ENCODE measurements at places on chromosomes 16 and 17.

DNA sequence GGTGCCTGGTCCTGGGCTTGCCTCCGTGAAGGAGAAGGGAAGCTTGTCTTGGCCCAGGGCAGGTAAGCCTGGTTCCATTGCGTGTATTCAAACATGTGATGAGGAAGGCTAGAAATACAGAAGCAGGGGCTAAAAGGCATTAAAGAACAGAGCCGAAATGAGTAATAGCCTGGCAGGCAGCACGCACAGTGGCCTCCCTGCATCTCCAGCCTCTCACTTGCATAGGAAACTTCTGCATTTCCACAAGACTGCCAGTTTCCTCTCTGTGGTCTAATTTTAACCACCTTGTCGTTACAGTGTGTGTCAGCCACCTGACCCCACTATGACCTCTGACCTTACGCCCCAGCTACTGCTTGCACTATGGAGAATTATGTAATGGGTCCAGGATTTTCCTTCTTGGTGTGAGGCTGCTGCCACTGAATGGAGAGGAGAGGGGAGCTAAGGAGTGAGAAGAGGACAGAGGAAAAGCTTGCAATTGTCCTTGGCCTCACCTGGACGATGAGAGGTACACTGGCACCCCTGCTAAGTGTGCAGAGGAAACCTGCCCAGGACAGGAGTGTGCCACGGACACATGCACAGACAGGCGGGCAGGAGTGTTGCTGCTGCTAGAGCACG is 32.8 kb downstream of the HIC1 start:
- no peak for DNase-seq

DNA sequence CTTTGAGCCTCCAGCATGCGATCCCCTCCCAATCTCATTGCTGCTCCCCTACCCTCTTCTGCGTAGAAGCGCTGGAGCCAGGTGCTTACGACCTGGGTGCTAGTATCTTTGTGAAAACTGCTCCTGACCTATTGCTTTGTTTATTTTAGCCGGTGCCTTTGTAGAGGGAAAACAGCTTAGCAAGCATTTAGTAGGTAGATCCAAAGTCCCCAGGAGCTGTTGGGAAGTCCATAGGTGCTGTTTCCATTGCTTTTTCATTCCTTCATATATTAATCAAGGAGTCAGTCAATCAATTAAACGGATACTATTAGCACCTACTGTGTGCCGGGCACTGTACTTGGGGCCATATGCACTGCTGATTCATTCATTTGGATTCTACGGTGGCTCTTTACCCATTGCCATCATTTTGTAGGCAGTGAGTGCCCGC is 497.6 kb downstream of the WWOX start:
- DNase-seq: no peak

DNA sequence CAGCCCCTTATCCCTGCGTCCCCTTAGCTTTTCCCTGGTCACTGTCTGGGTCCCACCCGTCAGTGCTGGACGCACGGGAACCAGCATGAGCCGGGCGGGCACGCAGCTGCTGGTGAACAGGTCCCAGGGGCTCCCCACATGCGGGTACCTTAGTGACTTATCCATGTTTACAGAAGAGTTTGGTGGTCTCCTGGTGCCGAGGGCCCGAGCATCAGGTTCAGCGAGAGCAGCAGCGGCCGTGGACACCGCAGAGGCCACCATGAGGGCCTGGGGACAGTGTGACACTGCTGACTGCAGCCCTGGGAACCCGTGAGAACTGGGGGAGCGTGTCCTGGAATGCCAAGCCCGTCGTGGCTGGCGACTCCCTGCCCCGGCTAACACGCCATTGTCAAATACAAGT is 6.5 kb downstream of the CD7 start:
- no peak for DNase-seq

- no peak for DNase-seq
Measured at GRCh38 chr17:83137523-83137922, 58.1 kb downstream of the METRNL start.

- DNase-seq: no peak
Measured at GRCh38 chr16:54062361-54063278, 224.0 kb downstream of the IRX3 start.

DNA sequence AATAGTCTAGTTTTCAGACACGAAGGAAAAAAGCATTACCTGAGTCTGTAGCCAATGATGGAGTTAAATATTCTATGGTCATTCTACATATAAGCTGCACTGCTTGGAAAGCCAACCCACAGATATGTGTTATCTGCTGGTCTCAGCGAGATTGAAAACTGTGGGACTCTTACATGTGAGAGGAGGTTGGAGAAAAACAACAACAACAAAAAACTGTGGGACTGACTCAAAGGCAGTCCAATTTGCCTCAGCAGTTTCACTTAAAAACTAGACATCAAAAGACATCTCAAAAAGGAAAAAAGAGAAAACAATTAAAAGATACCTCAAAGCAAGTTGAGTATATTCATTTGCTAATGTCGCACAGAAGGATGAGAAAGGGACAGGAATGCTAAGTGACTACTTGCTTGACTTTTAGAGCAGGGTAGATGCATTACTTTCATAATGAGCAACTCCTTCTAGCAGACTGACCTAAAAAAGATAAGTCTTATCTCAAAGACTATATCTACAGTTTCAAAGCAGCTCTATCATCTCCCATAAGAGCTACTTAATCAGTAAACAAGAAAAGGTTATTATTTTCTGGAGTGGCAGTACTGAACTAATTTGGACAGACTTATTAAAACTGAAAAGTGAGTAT is 35.5 kb upstream of the ITGA2B start:
- DNase-seq: no peak

DNA sequence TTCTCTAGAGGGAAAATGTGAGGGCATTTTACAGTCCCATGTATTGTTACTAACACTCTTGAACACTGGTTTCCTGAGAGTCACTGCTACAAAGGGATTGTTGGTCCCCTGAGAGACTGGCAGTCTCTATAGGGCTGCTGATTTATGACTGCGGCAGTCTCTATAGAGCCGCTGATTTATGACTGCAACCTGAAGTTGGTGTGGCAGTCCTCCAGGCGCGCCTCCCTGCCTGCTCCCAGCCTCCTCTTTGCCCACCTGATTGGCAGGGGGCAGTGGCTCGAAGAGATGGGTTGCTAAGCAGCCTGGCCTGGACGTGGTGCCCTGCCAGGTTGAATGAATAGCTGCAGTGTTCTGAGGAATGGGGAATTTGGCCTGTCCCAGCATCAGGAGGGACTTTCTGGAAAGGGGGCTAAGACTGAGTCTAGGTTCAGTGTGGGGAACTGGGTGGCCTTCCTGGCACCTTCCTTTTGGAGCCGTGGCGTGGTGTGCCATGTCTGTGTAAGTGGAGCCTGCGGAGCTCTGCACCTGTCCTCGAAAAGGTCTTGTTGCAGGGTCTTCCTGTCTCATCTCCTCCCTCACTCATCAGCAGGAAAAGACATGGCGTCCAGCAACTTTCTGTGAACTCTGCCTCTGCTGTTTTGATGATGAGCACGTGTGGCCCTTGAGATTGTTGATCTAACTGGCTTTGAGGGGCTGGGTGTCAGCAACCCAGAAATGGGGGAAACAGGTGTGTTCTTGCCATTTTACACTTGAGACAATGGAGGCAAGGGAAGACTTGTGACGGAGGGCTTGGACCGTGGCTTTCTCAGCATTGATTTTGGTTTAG is 24.9 kb downstream of the SAP30BP start:
- DNase-seq: peak; percentile 67

- DNase-seq: no peak
Measured at GRCh38 chr17:29003289-29003688, 2.5 kb downstream of the SEZ6 start.

GRCh38 chr17:10649602-10650001 is 7.5 kb downstream of the MYH3 start:
- DNase-seq: no peak

GRCh38 chr16:72012607-72013006 is 4.1 kb downstream of the DHODH start:
- no peak for DNase-seq

DNA sequence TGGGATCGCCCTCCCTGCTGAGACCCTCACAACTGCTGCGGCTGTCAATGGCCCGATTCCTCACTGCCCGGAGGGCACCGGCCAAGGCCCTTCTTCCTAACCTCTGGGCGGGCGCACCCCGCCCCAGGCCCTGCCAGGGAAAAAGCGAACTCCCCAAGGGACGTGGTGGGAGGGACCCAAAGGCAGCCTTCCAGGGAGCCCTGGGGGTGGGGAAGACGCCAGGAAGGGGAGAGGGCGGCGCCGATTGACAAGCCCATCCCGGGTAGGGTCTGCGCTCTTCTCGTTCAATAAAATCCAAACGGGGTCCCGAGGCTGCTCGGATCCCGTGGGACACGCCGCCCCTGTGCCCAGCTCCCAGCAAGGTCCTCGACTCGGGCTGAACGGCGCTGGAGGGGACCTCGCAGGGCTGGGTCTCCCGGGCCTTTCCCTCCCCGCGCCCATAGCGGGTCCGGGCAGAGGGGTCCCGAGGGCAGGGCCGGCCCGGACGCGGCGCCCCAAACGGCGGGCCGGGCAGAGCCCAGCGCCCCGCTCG is 416 bp downstream of the KIFC3 start:
- no peak for DNase-seq

GRCh38 chr17:81159611-81160265 is 5.6 kb upstream of the PVALEF start:
- DNase-seq: no peak

GRCh38 chr17:38702166-38702915 is 2.7 kb upstream of the MLLT6 start:
- peak; percentile 37 for DNase-seq

- no peak for DNase-seq
Measured at GRCh38 chr17:43219746-43220380, 8.2 kb downstream of the TMEM106A start.

- DNase-seq: no peak
Measured at GRCh38 chr17:40417258-40417608, 463 bp downstream of the TOP2A start.

- no peak for DNase-seq
Measured at GRCh38 chr16:77599793-77600415, 122.4 kb upstream of the NUDT7 start.

DNA sequence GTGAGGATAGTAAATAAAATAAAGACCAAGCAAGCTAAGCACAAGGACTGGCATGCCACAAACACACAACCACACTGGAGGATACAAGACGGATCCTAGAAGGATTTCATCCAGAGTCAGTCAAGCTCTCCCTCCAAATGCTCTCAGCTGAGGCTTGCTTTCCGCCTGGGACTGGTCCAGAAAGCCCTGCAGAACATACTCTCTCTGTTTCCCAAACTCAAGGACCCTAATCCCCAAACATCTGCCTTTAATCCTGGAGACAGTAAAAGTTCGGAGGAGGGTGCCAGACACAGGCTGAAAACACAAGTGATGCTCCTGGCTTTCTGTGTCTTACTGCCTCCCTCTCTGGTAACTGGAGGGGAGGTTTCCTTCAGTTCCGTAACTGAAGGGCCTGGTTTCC is 5.3 kb upstream of the HSD11B2 start:
- DNase-seq: no peak

DNA sequence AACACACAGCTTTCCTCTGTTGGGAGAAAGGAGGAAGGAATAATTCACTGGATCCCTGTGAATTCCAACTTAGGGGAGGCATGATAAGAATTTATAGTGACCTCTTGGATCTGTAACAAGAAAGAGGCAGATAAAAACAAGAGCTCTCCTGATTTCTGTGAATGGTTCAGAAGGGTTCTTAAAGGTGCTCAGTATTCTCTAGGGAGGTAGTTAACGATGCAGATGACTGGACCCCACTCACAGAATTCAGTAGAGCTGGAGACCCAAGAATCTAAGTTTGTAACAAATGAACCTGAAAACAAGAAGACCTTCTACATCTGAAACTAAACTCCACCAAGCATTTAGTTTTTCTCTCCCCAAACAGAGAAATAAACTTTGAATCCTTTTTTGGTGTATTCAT is 8.6 kb downstream of the ZNRF1 start:
- no peak for DNase-seq

GRCh38 chr16:31184888-31185287 is 4.9 kb downstream of the FUS start:
- DNase-seq: no peak

DNA sequence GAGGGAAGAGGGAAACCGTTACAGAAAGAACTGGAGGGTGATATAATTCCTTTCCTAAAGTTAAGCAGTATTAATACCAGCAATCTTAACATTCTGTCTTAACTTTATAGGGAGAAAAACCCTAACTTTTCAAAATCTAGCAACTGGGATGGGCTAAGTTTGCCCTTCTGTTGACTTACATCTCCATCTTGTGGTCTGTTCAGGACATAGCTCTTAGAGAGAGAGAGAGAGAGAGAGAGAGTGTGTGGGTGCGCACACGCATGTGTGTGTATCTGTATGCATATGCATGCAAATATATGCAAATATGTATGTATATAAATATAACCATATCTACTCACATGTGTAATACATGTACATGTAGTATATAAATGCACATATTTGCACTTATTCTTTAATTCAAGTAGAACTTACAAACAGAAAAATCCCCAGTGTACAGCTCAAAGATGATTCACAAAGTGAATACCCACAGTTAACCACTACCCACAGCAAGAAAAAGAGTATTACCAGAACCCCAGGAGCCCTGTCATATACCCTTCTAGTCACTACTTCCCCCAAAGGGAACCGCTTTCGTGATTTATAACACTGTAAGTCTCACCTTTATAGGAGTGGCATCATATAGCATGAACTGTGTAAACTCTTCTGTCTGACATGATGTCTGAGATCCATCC is 46.5 kb downstream of the STX8 start:
- no peak for DNase-seq

DNA sequence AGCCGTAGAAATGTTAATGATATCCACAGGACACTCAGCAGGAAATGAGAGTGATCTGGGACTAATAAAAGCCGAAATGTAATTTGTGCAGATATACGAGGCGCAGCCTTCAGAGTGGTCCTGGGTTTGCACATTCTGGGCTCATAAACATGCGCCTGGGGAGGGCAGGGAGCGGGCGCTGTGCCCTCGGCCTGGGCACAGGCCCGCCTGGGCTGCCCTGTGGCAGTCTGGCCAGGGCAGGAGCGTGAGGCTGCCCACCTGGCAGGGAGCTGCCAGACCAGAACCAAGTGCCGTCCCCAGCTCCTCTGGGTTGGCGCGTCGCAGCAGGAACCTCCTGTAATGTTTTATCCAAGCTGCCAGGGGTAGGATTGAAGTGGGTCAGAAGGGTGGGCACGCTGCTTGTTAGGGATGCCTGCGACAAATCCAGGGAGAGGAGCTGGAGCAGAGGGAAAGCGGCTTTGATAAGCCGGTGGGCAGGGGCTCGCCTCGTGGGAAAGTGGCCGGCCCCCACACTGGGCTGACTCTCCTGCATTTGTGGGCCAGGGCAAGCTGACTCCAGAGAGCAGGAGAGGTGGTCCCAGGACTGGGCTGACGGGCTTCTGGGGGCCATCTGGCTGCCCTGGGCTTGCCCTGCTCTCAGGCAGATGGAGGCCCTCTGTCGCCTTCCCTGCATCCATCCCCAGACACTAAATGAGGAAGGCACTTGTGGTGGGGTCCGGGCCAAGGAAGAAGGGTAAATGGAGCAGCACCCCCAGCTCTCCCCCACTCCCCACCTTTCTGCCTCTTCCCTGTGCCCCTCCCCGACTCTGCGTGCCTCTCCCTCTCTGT is 45.9 kb downstream of the SREBF1 start:
- no peak for DNase-seq

- no peak for DNase-seq
Measured at GRCh38 chr17:62637809-62638208, 10.3 kb downstream of the MRC2 start.

Data from substantia nigra (tissue), 51 donors.